NCI-H446 treated with DMSO at 0.1 percent for 48 hours (cell line): ENCODE measurements at places on chromosomes 5 and 9.

- DNase-seq, result no peak
These were observed 87.1 kb upstream of the TRIO start for GRCh38 chr5:14056039-14056438.

DNA sequence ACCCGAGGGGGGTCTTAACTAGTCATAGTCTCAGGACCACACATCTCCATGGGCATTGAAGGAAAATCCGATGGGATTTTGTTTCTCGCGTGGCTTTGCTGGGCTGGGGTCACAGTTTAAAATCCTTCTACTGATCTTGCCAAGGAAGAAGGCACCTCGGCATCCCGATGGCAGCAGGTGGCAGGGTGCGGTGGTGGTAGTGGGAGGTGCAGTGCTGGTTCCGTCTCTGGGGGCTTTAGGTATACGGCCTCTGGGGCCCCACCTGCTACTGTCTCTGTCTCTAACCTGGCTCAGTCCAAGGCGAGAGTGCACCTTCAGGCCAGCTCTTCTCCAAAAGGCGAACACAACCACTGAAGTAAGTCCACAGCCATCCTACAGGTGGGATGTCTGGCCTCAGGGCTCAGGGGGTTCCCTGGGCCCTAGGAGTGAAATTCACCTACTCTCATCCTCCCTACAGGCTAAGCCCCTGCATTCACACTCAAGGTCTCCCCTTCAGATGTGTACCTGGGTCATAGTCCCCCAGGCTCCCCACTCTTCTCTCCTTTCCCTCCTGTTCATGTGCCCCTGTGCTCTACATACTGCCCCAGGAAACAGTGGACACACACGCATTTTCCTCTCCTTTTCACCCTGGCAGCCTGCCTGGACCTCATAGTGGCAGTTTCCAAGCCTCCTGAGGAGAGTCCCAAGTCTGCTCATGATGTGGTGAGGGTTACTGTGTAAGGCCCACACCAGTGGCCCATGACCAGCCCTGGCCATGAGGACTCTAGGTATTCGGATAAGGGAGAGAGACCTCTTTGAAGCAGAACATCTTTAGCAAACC lies 736 bp upstream of the FCN2 start:
- no peak for DNase-seq

DNA sequence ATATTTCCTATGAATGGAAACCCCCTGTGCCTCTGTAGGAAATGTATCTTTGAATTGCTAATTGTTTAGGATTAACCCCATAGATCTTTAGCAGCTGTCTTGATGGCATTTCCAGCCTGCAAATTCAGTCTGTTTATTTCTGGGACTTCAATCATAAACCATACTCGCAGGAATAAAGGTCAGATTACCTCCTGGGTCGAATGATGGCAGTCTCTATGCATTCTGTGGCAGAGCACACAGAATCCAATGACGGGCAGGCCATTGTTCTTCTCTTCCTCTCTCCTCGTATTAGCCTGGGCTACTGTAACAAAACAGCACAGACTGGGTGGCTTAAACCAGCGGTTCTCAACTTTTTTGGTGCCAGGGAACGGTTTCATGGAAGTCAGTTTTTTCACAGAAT lies 199.9 kb downstream of the PCSK5 start:
- DNase-seq, result no peak

DNA sequence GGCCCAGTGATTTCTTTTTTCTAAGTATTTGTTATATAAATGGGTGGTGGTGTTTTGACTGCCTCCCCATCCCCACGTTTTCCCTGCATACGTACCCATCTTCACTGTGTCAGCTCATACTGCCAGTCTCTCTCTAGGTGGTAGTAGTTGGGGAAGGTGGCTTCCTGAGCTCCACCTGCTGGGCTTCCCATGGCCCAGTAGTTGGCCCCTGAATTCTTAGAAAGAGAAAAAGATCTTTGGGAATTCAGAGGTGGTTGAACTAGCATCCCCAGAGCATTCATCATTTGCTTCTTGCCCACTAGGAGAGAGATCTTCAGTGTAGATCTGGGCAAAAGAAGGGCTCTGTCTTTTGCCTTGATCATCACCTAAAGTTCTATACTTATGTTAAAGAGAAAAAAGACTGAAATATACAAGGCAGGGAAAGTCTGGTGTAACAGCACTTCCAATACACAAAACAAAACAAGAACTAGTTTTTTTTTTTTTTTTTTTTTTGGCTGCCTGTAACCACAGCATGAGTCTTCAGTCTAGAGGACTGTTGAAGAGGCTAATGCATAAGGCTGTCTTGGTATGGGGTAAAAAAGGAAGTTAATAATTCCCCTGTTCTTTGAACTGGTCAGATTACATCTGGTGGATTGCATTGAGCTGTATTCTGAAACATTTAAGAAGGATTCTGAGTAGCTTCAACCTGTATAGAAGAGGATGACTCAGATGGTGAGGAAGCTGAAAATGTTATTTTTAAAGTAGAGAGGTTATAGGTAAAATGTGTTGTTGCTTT lies 128.7 kb downstream of the ATG10 start:
- DNase-seq, result no peak

GRCh38 chr9:93636172-93636661 lies 59.8 kb downstream of the PHF2 start:
- no peak for DNase-seq

GRCh38 chr5:96597438-96598020 lies 64.6 kb upstream of the CAST start:
- DNase-seq, result no peak

GRCh38 chr5:122421374-122422079 lies 109.5 kb downstream of the SNCAIP start:
- no peak for DNase-seq

- DNase-seq, result no peak
These were observed 28.2 kb downstream of the ERGIC1 start for GRCh38 chr5:172862165-172862801.

DNA sequence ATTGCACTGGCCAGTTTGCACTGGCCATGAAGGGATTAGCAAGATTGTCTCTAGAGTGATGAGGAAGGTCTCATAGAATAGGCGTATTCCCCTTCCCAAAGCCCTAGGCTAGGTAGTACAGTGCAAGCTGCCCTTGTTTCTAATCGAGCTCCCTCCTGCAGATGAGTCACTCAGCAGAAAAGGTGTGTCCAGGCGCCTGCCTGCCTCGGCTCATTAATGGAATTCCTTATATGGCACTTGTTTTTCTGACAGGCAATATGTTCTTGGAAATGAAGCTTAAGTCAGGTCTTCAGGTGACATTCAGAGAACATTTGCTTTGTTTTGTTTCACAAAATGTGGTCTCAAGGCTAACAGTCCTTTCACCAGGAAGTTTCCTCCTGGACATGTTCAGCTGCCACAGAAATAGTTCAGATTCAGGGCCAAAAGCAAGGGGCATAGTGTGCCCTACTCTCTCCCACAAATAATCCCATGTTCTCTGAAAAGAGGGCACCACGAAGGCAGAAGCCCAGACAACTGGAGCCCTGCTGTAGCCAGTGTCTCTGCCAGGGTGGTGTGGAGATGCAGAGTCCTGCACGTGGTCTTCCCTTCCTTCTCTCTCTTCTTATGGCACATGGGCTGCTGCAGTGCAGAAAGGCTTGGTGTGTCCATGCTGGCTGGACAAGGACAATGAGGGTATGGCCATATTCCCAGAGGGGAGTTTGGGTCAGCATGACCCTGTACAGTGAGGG lies 281.1 kb upstream of the MAP3K1 start:
- no peak for DNase-seq

GRCh38 chr9:37325778-37326177 lies 96.7 kb upstream of the GRHPR start:
- no peak for DNase-seq
